ENCODE measurements at places on chromosomes 11 and 22. TPM values are rescaled to one million over a fixed set of nuclear protein-coding genes. Genes with fewer than 3 reads are reported as not detected.

GRCh38 chr11:102891736-102892135 is 17.0 kb upstream of the MMP12 start:
- DNase-seq = no peak

DNA sequence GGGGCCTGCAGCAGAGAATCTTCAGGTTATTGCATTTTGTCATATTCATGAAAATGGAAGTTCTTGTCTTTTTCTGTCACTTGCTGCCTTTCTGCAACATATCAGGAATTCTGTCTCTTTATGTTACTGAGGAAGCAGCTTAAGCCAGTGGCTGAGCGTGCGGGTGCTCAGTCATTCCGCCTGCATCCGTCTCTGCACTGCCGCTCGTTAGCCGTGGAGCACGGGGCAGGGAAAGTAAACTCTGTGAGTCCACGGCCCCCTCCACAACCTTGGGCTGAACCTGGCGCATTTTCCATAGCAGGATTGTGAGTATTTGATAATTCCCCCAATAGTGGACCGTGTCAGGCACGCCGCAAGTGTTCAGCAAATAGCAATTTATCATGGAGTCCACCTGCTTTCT is 1007.7 kb downstream of the BRD1 start:
- no peak for DNase-seq

- DNase-seq = no peak
Measured at GRCh38 chr11:120256178-120256577, 16.2 kb downstream of the POU2F3 start.

DNA sequence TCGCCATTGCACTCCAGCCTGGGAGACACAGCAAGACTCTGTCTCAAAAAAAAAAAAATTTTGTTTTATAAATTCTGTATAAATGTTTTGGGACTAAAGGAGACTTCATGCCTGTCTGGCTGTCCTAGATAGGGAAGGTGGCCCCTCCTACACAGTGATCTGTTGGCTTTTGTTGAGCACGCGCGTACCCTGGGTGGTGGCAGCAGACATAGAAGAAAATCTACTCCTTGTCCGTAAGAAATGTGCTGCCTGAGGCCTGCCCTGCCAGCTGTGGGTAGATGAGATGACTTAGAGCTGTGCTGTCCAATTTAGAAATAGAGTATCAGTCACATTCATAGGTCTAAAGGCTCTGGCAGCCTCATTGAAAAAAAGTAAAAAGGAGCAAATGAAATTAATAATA is 37.0 kb downstream of the AP2A2 start:
- no peak for DNase-seq

DNA sequence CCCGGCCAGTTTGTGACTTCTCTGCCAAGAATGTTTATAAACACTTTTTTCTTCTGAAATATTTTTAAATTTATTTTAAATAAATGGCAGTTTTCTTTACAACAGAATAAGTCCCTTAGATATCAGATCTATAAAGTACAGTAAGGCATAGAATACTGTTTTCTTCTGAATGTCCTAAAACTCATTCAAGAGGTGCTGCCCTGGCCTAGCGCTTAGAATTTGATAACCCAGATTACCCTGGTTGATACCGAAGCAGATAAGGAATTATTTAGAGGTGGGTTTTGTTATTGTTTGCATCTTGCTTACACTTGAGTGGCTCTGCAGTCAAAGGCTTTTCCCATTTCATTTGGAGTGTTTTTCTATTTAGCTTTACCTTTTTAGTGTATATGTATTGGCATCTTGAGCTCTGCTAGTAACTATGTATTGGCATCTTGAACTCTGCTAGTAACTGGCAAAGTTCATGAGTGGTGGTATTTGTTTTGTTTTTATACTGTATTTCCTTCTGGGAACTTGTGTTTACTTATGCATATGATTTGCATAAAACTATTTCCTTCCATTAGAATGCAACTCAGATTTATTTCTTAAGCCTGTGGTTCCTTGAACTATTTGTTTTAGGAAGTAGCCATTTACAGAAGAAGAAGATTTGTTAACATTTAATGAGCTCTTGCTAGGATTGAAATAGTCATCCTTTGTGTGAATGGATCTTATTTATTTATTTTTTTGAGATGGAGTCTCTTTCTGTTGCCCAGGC is 1.2 kb downstream of the ACAD8 start:
- DNase-seq = no peak

DNA sequence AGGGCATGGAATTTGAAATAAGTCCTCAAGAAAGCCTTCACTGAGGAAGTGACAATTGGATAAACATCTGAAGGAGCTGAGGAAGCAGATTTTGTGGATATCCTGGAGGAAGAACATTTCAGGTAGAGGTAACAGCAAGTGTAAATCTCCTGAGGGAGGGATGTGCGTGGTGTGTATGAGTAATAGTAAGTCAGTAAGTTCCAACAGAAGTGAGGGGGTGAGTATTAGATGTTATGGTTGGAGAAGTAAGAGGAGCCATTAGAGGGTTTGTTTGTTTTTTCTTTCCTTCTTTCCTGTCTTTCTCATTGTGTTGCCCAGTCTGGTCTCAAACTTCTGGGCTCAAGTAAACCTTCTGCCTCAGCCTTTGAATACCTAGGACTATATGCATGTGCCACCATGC is 29.0 kb downstream of the ANKRD42 start:
- DNase-seq = no peak

DNA sequence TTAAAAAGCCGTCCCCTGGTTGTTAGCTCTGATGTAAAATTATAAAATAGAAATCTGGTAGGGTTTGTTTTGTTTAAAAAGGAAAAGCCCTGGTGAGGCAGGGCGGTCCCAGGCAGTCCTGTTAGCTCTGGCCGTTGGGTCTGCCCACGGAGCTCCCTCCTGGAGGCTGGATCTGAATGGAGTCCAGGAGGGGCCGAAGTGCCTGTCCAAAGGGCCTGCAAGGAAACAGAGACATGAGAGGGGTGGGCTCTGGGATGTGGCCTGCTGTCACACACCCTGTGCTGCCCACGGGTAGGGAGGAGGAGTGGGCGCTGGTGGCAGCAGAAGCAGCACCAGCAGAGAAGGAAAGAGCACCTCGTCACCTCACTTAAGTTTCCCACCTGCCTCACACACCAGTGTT is 11.3 kb upstream of the PMM1 start:
- DNase-seq = no peak

- no peak for DNase-seq
Measured at GRCh38 chr11:57487920-57488659, 27.4 kb downstream of the SLC43A1 start.

DNA sequence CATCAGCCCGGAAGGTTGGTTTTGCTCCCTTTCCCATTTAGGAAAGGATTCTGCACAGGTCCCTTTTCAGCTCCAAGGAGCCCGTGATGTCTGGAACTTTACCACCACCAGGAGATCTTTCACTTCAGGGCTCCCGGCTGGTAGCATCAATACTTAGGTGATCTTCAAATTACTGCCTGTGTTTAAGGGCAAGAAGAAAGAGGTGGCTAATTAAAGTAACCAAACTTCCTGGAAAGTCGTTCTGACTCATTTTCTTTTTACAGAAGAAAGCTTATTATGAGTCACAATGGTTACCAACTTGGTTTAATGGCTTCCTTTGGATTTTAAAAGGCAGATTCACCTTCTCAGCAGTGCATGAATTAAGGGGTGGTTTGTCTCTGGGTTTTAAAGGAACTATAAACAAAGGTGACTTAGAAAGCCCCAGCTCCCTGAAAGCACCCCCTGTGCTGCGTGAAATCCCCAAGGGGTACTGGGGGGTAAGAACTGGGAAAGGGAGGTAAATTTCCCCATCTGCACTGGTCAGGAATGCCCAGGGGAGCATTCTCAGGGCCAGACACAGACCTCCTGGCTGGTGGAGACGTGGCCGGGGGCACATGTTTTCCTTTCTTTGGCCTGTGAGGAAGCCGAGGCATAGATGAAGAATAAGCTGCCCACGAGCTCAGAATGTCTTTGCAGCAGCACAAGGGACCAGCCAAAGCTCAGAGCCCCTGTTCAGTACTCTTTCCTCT is 8.8 kb downstream of the POU2F3 start:
- no peak for DNase-seq

GRCh38 chr11:123473941-123474677 is 44.0 kb downstream of the GRAMD1B start:
- DNase-seq = no peak

DNA sequence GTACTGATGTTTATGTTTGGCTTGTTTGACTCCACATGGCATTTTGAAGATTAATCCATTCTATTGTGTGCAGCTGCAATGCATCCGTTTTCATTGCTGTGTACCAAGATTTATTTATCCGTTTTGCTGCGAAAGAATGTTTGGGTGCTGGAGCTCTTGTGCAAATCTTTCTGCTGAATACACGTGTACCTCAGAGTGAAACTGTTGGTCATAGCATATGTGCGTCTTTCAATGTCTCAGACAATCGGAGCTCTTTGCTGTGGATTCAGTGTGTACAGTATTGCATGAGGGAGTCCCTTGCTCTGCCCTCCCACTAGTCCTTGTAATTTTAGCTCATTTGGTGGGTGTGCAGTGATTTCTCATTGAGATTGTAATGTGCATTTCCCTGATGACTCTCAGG is 545.4 kb downstream of the TBC1D22A start:
- no peak for DNase-seq

- no peak for DNase-seq
Measured at GRCh38 chr11:95245038-95245437, 14.0 kb upstream of the SESN3 start.

SERHL2 gene
- 2.7 TPM for total RNA-seq

NOX4 gene
- total RNA-seq = 3.0 TPM

HSPA8 gene
- 2,142 TPM for total RNA-seq

CABP4 gene
- total RNA-seq = not detected

MFRP gene
- not detected for total RNA-seq

YPEL1 gene
- total RNA-seq = 5.4 TPM

SUSD2 gene
- 3.8 TPM for total RNA-seq

H19 gene
- total RNA-seq = 10.7 TPM

All from H9 (cell line).